CD4-positive, alpha-beta T cell (primary cell): ENCODE measurements at places on chromosomes 4 and X.

DNA sequence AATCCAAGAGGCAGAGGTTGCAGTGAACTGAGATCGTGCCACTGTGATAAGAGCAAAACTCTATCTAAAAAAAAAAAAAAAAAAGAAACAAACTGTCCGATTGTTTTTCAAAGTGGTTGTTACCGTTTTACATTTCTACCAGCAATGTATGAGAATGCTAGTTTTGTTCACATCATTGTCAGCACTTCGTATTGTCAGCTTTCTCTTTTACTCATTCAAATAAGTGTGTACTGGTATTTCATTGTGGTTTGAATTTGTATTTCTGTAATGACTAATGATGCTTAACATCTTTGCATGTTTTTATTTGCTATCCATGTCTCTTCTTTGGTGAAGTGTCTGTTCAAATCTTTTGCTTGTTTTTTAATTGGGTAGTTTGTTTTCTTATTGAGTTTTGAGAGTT lies 65.8 kb downstream of the GPR101 start:
- DNase-seq: no peak

- DNase-seq: no peak
These were observed 526.4 kb upstream of the PRKX start for GRCh38 chrX:4239650-4240540.

DNA sequence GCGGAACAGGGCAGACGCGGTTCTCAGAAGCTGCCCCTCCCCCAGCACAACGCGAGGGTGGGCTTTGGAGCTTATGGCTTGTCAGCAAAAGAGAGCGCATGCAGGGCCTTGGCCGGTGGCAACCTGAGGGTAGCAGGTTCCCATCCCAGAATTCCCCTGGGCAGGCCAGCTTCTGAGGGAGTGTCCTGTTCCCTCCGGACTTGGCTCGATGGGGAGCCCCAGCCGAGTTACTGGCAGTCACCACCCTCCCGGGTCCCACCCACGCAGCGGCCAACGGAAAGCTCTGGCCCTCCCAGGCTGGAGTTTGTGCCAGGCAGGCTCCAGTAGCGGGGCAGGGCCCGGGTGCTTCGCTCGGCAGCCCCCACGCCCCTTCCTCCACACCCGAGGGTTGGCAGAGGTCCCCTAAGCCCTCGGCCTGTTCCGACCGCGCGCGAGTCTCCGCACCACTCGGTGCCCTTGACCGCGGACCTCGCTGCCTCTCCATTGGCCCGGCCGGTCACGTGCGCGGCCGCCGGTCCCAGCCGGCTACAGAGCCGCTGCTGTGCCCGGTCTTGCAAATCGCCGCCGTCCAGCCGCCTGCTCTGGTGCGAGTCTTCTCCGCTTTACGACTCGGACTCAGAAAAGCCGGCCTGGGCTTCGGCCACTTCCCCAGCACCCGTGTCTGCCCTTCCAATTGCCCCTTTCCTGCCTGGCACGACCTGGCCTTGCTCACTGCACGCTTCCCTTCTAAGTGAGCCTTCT lies 20.9 kb upstream of the MTM1 start:
- no peak for DNase-seq

DNA sequence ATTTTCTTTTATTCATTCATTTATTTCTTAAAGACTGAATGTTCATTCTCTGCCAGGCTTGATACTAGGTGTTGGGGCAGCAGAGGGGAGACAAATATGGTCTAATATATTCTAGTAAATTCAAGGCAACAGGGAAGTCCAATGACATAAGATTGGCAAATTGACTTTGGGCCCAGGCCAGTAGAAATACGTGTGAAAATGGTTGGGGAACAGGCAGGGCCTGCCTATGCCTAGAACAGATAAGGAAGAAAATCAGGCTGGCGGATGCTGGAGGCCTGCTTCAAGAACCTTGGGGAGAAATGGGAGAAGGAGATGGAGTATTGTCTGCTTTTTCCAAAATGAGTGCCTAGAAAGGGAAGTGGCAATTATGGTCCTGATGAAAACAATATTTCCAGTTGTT lies 108.6 kb downstream of the RTL5 start:
- DNase-seq: no peak

GRCh38 chr4:15930314-15930713 lies 8.2 kb downstream of the FGFBP1 start:
- DNase-seq: no peak

DNA sequence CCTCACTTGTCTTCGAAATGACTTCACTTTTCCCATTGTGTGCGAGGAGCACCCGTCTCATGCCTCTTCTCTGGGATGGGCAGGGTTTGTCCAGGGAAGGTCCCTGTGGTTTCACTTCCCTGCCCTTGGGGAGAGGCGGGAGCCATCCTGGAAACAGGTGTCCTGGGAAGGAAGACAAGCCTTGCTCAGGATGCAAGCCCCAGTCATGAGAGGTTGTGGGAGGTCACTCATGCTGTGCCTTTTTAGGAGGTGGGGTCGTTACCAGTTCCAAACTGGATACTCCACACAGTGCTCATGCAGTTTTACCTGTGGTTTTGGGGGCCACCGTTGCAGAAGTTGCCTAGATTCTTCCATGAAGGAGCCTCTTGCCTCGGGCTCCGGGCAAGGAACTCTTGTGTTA lies 3.8 kb downstream of the RGS12 start:
- DNase-seq: no peak

DNA sequence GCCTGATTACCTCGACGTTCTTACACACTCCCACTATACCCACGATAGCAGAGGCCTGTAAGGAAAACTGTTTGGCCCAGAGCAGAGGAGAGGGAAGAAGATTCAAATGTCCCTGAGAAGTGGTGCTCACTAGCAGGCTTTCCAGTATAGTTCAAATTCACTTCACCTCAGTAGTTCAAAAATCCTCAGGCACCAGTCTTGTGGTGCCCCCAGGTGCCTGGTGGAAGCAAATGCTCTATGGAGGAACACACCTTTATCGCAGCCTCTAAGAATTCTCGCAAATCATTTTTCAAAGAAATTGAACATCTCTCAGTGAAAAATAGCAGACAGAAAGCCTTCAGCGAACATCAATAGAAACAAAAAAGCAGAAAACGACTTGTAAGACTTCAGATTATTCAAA lies 12.2 kb upstream of the MTMR1 start:
- no peak for DNase-seq

DNA sequence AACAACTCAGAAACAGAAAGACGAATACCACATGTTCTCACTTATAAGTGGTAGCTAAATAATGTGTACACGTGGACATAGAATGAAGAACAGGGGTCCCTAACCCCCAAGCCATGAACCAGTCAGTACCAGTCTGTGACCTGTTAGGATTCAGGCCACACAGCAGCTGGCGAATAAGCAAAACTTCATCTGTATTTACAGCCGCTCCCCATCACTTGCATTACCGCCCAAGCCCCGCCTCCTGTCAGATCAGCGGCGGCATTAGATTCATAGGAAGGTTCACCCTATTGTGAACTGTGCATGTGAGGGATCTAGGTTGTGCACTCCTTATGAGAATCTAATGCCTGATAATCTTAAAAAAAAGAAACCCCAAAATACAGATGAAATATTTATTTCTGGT lies 1128.7 kb downstream of the NLGN4X start:
- DNase-seq: no peak

GRCh38 chr4:123826896-123827295 lies 430.3 kb downstream of the SPRY1 start:
- DNase-seq: no peak

DNA sequence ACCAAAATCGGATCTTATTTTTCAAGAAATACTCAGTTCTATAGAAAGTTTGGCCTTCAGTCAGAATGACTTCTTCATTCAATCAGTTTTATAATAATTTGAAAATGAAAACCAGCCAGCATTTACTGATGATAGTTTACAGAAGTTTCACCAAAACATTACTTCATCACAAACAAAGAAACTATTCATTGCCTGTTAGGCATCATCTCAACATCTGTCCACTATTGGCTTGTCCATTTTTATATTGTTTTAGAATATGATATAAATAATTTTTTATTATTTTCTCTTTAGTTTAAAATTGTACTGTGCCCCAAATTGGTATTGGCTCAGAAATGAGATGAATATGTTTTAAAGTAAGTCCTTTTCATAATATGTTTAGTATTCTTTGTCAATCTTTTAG lies 38.4 kb downstream of the FAT4 start:
- DNase-seq: no peak

- no peak for DNase-seq
These were observed 1004.7 kb upstream of the LCORL start for GRCh38 chr4:19026281-19026680.

DNA sequence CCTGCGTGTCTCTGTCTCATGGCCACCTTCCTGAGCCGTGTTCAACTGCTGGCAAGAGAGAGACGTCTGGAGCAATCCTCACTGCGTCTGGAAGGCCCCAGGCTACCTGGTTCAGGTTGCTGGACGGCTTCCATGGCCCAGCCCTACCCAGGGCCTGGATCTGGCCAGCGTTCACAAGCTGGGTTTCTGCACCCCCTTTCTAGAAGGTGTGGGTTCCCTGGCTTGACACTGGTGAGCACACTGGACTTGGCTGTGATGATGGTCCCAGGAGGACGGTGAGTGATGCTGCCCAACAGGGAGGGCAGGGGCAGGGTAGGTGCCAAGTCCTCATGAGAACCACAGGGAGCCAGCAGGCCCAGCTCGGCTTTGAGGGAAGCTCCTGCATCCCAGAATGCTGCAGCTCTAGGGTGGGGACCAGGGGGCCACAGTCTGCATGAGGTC lies 63.4 kb downstream of the HTRA3 start:
- DNase-seq: no peak

DNA sequence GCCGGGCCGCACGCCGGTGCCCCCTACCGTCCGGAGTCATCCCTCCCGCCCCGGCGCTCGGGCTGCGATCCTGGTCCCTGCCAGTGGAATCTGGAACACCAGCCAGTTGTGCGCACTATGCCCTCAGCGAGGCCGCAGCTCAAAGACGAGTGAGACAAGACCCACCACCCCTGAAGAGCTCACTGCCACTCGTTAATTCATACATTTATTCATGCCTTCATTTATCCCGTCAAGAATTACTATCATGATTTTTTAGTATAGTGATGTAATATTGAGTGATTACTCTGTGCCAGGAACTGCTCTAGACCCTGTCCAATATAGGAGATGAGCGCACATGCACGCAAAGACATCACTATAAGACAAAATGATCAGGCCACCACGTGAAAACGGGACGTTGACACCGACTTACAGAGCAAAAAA lies 247 bp upstream of the PPA2 start:
- peak; percentile 63 for DNase-seq

DNA sequence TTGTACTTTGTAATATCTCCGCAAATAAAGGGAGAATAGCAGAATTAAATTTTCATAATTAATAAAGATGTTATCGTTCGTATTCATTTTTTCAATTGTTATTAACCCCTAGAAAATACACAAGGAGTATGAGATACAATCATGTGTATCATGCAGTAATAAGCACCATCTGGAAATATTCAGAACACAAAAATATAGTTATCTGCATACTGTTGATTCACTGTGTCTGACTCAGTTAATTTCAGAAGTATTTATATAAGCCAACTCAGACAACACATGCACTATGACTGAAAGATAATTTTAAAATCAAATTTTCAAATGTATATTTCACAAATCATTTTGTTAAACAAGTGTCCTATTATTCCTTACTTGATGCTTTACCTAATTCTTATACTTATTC lies 1954.8 kb downstream of the ARAP2 start:
- DNase-seq: no peak

DNA sequence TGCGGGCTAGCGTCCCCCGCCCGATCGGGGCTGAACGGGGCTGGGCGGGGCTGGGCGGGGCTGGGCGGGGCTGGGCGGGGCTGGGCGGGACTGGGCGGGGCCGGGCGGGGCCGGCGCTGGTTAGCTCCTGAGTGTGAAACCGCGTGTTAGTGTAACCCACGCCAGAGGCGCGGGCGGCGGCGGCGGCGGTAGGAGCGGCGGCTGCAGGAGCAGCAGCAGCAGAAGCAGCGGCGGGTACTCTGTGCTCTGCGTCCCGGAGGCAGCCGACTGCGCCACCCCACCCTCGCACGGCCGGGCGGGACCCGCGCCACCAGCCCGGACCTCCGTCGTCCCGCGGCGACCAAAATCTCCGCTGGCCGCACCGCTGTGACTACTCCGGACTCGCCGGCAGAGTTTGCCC lies 128.1 kb downstream of the LAS1L start:
- DNase-seq: peak; percentile 9

GRCh38 chr4:19776929-19777328 lies 474.8 kb upstream of the SLIT2 start:
- no peak for DNase-seq

DNA sequence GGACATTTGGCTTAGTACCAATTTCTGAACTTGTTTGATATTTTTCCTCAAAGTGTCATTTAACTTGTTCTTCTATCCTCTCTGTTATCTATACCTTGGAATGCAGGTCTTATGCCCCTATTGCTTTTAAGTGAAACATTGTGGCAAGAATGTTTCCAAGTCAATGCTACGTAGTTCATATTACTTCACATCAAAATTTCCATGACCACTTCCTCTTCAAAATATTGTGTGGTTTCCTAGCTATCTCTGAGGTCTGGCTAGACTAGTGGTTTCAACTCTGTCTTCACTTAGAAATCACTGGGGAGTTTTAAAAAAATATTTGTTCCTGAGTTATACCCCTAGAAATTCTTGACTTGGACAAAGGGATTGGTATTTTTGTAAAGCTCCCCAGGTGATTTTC lies 20.2 kb upstream of the RASGEF1B start:
- peak; percentile 84 for DNase-seq

GRCh38 chrX:72080150-72080549 lies 51.6 kb downstream of the RTL5 start:
- DNase-seq: no peak

DNA sequence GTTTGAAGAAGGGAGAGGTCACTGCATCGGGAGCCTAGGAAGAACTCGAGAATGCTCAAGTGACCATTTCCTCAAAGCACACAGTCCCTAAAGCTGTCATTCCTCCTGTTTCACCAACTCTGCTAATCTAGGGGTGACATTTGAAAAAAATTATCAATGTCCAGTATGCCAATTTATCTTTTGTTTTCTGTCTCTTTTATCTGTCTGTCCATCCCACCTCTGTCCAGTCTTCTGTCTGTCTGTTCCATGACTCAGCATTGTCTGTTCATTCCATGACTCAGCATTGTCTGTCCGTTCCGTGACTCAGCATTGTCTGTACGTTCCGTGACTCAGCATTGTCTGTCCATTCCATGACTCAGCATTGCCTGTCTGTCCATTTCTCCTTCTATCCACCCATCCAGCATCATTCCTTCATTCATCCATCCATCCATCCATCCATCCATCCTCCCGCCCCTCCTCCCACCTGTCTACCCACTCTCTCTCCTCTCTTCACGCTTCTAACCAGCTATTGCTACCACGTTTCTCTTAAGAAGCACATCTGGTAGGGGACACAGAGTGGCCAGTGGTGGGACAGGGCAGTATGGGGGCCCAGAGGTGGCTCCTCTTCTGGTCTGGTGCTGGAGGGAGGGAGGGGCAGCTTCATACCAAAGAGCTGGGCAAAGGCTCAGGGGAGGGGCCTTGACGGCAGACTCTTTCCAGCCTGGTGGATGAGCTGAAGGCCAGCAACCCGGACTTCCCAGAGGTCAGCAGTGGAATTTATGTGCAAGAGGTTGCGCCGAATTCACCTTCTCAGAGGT lies 34.1 kb downstream of the HTRA3 start:
- no peak for DNase-seq

DNA sequence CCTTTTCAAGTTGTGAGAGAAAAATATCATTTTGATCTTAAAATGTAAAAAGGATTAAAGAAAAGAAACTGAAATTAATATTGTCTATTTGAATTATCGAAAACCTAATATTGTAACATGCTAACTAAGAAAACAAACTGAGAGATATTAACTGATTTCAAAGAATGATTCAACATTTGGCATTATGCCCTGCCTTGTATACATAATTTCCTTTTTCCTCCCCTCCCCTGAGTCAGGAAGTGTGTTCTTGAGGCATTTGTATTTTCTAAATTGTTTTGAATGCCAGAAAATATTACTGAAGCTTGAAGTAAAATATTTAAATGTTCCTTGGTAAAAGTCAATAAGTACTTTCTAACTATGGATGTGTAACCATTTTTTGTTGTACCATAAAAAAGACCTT lies 49.4 kb downstream of the RPS6KA3 start:
- no peak for DNase-seq
